ENCODE measurements at places on chromosomes 6 and 20.

DNA sequence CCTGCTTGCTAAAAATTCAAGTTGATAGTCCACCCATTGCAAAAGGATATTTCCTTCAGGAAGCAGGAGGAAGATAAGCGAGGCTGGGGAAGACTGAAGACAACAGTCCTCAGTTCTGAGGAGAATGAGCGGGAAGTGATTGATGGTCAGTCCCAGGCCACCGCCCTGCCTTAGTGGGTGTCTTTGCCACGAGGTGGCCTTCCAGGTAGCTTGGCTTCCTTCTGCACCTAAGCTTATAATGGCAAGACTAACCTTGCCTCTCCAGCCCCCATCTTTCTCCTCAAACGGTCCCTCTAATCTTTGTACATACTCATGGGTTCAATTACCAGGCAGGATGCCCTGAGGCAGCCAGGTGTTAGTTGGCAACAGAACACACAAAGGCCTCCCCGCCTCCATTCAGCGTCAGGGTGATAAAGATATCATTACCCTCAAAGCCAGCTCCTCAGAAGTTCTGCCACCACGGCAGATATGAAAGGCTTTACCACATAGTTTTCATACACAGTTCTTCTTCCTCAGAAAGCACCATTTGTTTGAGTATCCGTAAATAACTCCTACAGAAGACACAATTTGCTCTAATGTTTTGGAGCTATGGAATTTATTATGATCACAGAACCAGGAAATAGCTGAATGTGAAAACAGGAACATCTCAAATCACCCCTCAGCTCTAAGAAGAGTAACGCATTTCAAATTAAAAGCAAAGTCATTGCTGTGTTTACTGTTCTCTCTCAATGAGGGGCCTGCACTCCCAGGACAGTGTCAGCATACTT, 249.4 kb downstream of the ATXN1 start:
- no peak for DNase-seq

DNA sequence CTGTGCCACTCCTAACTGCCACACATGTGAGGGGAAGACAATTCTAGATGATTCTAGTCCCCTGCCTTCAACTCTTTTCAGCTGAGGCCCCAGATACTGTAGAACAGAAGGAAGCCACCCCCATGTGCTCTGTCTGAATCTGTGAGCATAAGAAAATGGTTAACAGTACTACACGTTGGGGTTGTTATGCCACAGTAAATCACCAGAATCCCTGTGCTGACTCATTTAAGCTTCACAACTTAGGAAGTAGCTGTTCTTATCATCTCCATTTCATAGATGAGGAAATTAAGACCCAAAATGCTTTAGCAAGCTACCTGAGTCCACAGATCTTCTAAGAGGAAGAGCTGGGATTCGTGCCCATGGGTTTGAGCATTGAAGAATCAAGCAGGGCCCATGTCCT, 27.4 kb upstream of the SCRT2 start:
- DNase-seq = no peak

DNA sequence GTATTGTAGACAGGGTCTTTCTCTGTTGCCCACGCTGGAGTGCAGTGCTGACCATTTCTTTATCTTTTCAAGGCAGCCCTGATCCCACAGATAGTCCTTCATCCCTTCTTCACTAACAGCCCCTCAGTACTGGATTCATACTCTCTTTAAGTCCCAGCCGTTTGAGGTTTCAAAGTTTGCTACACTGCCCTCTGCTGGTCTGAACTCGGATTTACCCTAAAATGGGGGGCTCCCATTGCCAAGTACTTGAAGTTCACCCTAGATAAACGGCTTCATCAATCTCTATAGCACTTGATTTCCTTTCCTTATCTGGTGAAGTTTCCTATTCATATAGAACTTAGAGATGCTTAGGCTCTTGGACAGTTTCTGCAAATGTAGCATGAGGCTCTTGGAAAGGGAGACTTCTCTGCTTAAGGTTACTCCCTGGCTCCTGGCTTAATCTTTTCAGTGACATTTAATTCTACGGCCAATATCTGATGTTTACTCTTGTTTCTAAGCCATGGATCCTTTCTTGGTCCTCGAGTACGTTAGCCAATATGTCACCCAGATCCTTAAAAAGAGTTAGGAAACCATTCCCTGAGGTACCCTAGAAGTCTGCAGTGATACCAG, 21.4 kb upstream of the PREP start:
- DNase-seq = peak; percentile 69

GRCh38 chr6:113381959-113382358, 475.2 kb upstream of the MARCKS start:
- no peak for DNase-seq

GRCh38 chr6:48136856-48137255, 25.9 kb upstream of the PTCHD4 start:
- no peak for DNase-seq

- DNase-seq = no peak
Observed at GRCh38 chr6:53111865-53112264, 36.8 kb downstream of the GCM1 start.
